ENCODE measurements at places on chromosomes 11 and 22. TPM values are rescaled to one million over a fixed set of nuclear protein-coding genes. Genes with fewer than 3 reads are reported as not detected.

DNA sequence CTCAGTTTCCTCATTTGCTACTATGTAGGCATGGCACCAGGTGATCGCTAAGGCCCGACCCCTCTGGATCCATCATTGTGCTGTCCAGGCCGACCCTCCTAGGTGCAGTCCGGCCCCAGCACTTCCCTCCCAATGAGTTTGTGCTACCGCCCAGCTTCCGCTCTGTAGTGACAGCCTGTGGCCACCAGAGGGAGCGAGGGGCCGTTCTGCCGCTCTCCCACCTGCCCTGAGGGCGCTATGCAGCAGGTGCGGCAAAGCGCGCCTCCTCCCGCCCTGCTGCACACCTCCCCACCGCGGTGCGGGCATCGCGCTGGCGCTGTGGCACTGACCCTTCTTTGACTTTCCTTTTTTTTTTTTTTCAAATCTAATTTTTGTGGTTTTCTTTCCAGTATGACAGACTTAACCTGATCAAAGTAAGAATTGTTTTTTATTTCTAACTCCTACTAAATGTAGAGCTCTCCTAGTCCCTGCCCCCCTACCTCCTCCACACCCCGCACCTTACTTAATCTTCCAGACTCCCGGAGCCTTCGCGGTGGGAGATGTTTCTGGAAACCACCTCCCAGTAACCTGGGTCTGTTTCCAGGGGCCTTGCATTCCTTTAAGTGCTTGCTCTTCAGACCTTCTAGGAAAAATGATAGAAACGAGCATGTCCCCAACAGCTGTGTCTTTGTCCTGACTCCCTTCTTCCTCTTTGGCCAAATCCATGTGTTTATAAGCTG is 73.7 kb downstream of the SCN3B start:
- H3K4me3 ChIP-seq: no peak overlapping the region
- peaks cover 9% of the 10 kb centered on the region for H3K4me1 ChIP-seq
- no peak for DNase-seq

GRCh38 chr11:77046060-77046501 is 11.9 kb downstream of the B3GNT6 start:
- no peak for DNase-seq
- no peak overlapping the region for H3K27ac ChIP-seq
- peaks cover 7% of the 10 kb centered on the region for H3K27me3 ChIP-seq
- peaks cover 11% of the 10 kb centered on the region for H3K4me1 ChIP-seq
- no peaks in the 10 kb centered on the region for H3K36me3 ChIP-seq
- no peak overlapping the region for H3K4me3 ChIP-seq

Gene APOA1
- total RNA-seq: not detected

Gene MB
- total RNA-seq: not detected

Gene MPPED1
- total RNA-seq: not detected

DNA sequence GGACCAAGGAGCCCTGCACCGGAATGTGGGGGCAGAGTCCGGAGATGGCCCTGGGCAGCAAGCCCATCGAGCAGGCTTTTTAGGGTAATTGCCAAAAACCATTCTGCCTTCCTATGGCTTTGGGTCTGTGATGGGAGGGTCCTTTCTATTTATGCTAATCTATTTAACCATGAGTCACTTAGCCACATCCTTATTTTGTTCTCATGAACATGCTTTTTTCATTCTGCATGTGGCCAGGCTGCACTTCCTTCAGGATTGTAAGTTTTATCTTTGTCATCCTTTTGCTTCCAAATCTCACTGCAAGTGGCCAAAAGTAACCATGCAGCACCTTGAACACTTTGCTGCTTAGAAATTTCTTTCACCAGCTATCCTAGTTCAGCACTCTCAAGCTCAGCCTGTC is 88.3 kb downstream of the EFCAB6 start:
- no peaks in the 10 kb centered on the region for H3K36me3 ChIP-seq
- no peak overlapping the region for H3K4me3 ChIP-seq
- no peak overlapping the region for H3K27ac ChIP-seq
- peaks cover 9% of the 10 kb centered on the region for H3K27me3 ChIP-seq
- DNase-seq: no peak

DNA sequence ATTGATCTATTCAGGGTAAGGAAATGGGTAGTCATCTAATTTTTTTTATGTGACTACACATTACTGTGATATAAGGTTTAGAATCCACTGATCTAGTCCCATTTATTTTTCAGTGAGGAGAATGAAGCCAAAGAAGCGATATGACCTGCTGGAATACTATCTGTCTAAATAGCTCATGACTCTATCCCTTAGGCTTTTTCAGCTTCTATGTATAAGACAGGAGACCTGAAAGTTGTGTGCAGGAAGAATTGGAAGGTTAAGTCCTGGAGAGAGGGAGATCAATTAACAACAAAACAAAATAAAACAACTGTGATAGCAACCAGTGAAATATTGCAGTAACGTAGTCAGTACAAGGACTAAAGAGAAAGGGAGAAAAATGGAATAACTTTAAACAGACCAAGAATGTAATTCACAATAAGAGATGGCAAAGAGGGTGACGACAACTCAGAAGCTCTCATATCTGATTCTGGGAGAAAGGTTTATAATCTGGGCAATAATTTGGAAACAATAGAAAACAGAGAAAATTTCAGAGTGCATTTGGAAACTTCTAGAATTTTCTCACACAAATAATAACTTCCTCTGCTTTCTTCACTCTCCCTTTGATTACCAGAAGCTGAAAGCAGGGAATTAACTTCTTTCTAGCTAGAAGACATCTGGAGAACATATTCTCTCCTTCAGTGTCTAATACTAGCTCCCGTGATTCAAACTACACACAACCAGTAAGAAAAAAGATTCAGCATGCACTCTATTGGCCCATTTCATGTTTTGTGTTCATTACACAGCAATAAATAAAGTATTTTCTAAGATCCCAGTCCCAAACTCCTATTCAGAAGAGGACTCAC is 19.2 kb upstream of the CASP12 start:
- H3K27me3 ChIP-seq: peaks cover 3% of the 10 kb centered on the region
- peak overlapping the region; percentile 8 for H3K4me3 ChIP-seq
- DNase-seq: no peak

Gene COMT
- total RNA-seq: 66.6 TPM

DNA sequence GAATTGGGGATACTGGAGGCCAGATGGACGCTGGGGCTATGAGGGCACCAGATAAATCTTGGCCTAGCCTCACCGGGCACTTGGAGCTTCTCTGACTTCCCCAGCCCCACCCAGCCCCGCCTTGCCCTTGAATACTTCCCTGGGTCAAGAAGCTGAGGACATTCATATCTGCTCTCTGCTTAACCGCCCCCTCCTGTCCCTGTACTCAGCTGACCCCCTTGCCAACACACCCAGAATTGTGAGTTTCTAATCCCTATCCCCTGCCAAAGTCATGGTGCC is 22.0 kb downstream of the FADS3 start:
- H3K4me3 ChIP-seq: no peak overlapping the region
- H3K36me3 ChIP-seq: peaks cover 7% of the 10 kb centered on the region
- DNase-seq: no peak
- H3K27ac ChIP-seq: peak overlapping the region; percentile 41

- H3K27me3 ChIP-seq: no peaks in the 10 kb centered on the region
- no peaks in the 10 kb centered on the region for H3K36me3 ChIP-seq
- DNase-seq: peak; percentile 38
- H3K27ac ChIP-seq: no peak overlapping the region
- H3K4me1 ChIP-seq: peaks cover 30% of the 10 kb centered on the region
Measured at GRCh38 chr11:2675540-2675939, 24.3 kb downstream of the KCNQ1OT1 start.
